ENCODE measurements at places on chromosomes 3 and 15. TPM values are rescaled to one million over a fixed set of nuclear protein-coding genes. Genes with fewer than 3 reads are reported as not detected.

MTHFS gene
- total RNA-seq = 24.9 TPM

DNA sequence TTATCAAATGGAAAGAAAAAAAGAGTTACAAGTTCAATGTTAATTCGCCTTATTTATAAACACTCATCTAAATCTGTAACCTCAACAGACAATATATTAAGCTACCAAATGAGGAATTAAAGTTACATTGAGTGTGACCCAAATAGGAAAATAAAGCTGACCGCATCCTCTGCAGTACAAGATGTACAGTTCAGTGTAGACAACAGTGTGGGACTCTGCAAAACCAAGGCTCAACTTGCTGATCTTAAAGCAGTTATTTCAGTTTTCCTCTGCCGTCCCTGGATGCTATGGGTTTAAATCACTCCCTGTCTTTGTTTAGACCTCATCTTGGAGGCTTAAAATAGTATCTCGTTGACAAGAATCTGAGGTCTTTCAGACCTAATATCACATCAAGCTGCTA, 458.8 kb downstream of the MECOM start:
- no peak for DNase-seq

TTC14 gene
- 74.3 TPM for total RNA-seq

DNA sequence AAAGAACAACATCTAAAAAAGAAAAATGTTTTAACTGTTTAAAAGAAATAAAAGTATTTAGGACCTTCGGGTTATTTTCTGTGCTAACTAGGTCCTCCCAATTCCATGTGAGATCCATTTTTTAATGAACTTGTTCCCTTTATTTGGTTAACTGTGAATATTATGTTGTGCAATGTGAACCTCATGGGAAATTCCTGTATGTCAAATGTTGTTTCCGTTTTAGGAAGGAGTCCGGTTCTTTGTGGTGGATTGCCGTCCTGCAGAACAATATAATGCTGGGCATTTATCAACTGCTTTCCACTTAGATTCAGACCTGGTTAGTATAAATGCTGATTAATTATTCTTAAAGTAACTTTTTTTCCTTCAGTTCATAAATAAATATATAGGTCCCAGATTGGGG, 35.5 kb upstream of the NIT2 start:
- no peak for DNase-seq

TIPARP gene
- total RNA-seq = 30.2 TPM

- DNase-seq = no peak
These were observed 1.3 kb downstream of the STT3B start for GRCh38 chr3:31534065-31534425.

KBTBD8 gene
- 4.3 TPM for total RNA-seq

DNA sequence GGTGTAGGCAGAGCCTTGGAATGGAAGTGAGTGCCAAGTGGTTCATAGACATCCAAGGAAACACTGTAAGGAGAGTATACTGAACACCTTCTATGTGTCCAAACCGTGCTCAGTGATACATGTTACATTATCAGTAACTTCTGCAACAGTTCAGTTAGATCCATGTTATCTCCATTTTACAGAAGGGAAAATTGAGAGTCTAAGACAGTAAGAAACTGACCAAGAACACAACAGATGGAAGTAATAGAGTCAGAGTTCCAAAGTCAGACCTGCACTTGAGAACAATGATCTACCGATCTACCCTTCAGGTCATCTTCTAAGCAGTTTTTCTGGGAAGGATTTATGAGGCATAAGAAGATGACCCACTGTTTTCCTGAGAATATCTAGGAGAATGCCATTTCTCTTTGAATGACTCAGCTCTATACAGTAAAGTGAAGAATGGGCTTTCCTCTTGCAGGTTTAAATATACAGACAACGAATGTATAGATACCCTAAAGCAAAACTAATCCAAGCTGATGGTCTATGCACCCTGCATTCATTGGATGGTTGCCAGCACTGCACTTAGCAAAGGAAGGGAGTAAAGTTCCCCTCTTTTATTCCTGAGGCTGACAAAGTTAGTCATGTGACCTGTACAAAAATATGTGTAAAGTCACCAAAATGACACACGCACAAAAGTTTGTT, 604.1 kb upstream of the MDFIC2 start:
- no peak for DNase-seq

GRCh38 chr3:62249855-62250543, 123.4 kb downstream of the FEZF2 start:
- no peak for DNase-seq
